Activated T-helper 9 cell treated with anti-CD3 and anti-CD28 coated beads, Interleukin-2, amount 50 U/mL, for 16 hours (primary cell): ENCODE measurements at places on chromosomes 13 and 19.

DNA sequence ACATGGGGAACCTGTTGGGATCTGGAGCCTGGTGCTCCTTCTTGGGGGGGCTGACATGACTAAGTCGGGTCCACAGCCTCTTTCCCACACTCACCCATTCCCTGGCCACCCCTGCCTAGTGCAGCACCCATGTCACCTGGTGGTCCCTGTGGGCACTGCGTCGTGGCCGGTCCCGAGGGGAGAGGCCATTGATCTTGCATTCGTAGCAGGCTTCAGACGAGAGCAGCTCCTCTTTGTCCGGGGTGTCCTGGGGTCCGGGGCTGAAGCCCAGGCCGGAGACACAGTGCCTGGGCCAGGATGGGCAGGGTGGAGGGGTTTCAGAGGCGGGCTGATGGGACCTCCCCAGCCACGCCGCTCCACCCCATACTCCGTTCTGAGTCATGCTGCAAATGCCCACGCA, 19.4 kb downstream of the CCL25 start:
- DNase-seq = no peak

DNA sequence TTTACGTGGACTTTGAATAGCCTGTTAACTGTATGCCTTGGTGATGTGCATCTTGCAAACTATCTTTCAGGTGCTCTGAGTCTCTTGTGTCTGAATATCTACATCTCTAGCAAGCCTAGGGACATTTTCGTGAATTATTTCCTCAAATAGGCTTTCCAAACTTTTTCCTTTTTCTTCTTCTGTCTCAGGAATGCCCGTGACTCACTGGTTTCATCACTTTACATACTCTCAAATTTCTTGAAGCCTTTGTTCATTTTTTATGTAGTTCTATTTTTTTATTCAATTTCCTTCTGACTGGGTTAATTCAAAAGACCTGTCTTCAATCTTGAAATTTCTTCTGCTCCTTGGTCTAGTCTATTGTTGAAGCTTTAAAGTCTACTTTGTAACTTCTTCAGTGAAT, 332.2 kb downstream of the OXGR1 start:
- DNase-seq = no peak

- no peak for DNase-seq
Observed at GRCh38 chr13:48344264-48344663, 40.7 kb downstream of the RB1 start.

DNA sequence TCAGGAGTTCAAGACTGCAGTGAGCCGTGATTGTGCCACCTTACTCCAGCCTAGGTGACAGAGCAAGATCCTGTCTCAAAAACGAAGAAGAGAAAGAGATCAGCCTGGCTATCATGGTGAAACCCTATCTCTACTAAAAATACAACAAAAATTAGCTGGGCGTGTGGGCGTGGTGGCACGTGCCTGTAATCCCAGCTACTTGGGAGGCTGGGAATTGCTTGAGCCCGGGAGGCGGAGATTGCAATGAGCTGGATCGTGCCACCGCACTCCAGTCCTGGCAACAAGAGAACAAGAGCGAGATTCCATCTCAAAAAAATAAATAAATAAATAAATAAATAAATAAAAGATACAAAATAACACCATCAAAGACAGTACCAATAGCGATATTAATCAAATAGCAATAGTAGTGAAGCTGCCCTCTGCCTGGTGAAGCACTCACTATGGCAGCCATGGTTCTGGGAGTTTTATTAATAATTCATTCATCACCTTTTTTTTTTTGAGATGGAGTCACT, 53.9 kb downstream of the NFIC start:
- DNase-seq = no peak

GRCh38 chr13:107650081-107650701, 565.1 kb downstream of the LIG4 start:
- DNase-seq = no peak

DNA sequence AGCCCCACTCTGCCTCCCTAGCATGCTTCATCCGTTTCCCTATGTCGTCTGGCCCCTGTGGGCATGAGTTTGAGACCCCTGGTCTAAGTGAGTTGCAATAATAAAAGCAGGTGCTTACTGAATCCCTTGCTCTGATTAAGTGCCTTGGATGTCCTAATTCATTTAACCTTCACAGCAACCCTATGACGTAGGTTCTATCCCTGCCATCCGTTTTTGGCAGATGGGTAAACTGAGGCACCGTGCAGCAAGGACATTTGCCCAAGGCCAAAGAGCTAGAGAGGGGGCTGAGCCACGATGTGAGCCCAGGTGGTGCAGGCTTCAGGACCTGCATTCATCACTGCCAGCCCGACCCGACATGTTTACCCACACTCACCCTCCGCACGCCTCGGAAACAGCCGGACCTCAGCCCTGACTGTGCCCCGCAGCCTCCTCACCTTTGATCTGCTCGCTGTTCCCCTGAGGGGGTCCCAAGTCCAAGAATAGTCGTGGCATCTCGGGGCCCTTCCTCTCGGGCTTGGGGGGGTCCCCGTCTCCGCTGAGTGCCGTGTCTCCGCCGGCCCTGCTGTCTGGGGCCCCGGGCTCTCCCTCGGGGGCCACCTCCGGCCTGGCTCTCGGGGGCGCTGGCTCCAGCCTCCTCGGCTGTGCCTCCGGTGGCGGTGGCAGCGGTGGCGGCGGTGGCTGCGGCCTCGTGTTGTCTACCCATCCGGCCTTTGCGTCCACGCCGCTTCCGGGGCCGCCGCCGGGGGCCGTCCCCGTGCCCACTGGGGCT, 14.5 kb downstream of the LMTK3 start:
- DNase-seq = no peak

DNA sequence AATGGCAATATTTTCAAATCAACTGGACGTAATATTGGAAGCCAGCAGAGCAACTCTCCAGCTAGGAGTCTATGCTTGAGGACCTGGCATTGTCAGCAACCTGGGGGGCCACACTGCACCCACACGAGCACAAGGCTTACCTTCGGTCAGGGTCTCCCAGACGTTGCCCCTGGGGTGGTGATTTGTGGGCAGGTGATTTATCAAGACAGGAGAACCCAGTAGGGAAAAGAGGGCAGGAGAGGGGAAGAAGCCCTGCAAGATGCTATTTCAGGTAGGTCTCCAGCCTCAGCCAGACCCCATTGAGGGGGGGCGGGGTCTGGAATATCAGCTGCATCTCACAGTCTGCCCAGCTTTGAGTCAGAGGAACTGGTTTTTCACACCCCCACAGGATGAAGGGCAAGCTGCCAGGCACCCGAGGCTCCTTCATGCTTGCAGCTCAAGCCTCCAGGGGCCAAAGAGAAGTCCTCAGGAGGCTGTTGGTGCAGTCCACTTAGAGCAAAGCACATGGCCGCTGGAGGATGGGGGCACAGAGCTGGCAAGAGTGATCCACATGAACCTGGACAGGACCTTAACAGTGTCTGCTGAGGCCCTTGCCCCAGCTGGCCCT, 80.9 kb upstream of the UQCRFS1 start:
- DNase-seq = no peak

DNA sequence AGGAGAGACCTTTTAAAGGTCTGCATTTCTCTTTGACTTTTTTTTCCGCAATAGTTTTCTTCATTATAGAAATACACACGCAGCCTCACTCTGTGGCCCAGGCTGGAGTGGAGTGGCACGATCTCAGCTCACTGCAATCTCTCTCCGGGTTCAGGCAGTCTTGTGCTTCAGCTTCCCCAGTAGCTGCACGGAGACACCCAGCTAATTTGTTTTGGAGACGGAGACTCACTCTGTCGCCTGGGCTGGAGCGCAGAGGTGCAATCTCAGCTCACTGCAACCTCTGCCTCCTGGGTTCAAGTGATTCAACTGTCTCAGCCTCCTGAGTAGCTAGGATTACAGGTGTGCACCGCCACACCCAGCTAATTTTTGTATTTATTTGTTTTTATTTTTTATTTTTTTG, 11.7 kb upstream of the MKNK2 start:
- no peak for DNase-seq

DNA sequence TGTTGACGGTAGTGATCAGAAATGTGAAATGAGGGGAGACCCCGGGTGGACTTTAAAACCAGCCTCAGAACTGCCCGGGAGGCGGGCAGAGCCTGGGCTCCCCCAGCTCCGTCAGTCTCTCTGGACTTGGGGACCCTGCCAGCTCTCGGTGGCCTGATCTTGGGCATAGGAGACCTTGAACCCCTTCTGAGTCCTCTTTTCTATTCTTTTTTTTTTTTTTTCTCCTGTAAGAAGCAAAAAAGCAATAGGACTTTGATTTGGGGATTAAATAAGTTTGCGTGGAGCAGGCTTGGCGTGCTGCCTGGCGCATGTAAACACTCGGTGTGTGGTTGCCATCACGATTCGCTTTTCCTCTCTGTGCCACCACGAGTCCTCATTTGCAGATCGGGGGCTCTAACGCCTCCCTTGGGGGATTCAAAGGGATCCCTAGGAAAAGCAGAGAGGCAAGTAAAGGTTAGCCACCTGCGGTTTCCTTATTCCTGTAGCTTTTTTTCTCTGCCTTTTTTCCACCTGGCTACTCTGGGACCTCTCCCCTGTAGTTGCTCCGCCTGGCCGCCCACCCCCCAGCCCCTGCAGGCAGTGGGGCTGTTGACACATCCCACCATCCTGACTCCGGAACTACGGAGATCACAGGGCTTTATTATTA, 1.3 kb downstream of the SAFB start:
- peak; percentile 6 for DNase-seq

GRCh38 chr19:32802840-32803239, 66.7 kb downstream of the SLC7A9 start:
- DNase-seq = no peak

DNA sequence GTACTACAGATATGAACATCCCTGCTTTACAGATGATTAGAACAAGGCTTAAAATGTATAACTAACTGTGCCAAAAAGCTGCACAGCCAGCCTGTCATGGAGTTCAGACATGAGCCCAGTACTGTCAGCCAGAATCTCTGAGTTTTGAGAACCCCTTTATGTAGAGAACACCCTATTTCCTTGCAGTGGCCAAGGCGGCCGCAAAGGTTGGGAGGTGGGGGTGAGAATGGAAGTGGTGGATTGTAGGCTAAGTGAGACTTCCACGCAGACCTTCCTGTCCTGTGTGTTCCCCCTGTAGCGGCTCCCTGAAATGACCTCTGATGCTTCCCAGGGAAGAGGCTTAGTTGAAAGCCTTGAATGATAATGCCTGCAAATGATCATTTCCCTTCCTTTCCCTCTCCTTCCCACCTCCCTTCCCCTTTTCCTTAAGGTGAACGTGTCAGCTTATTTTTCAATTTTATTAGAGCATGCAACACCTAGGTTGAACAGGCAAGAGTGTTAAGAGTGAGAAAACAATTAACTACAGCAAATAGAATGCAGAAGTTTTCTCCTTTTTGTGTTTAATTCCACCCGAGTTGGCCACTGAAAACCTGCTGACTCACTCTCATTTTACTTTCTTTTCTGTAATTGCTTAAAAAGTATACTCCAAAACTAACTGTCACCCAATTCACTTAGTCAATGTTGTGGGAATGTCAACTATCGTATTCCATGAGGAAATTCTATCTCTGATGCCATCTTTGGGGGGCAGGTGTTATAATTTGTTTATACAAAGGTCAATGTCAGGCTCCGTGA, 167.0 kb upstream of the EDNRB start:
- no peak for DNase-seq

DNA sequence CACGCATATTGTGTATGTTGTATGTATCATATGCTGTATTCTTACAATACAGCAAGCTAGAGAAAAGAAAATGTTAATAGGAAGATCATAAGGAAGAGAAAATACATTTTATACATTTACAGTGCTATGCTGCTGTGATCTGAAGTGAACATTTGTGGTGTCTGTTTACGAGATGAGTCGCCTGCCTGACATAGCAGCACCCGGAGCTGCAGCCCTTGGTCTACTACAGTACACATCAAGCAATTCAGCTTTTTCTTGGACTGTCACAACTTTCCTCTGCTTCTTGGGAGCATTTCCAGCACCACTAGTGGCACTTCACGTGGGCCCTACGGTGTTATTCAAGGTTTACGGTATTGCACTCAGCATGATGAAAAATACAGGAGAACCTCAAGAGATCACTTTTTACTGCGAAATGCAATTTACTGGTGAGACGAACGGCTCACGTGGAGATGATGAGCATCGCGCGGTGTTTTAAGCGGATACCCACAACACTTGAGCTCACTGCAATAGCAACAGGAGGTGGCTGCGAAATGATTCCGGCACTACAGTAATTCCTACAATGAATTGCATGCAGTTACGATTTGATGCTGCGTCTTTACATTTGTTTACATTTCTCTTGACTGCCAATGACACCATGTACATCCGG, 308.4 kb downstream of the FGF9 start:
- no peak for DNase-seq

DNA sequence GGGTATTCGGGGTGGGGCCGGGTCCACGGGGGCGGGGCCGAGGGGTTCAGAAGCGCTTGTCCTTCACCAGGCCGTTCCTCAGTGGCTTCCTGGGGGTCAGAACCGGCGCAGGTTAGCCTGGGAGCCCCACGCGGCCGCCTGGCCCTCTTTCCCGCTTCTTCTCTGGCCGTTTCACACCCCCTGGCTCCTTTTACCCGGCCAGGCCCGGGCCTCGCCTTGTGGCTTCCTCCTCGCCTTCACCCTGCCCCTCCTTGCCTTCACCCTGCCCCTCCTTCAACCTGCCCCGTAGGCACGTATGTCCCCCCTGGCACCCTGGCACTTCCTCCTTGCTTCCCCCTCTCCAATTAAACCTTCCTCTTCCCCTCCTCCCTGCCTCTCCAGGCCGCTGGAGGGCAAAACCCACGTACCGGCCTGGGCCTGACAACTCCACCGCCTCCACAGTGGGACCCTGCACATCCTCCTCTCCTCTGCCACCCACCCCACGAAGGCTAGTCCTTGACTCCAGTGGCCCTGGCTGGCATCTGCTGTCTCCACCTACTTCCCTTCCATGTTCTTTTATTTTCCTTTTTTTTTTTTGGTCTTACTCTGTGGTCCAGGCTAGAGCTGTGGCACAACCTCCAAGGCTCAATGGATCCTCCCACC, 25.3 kb downstream of the CERS1 start:
- DNase-seq = no peak

GRCh38 chr13:21138561-21138960, 37.8 kb downstream of the SKA3 start:
- DNase-seq = no peak

- no peak for DNase-seq
Observed at GRCh38 chr13:75685239-75685697, 49.1 kb downstream of the LMO7 start.

DNA sequence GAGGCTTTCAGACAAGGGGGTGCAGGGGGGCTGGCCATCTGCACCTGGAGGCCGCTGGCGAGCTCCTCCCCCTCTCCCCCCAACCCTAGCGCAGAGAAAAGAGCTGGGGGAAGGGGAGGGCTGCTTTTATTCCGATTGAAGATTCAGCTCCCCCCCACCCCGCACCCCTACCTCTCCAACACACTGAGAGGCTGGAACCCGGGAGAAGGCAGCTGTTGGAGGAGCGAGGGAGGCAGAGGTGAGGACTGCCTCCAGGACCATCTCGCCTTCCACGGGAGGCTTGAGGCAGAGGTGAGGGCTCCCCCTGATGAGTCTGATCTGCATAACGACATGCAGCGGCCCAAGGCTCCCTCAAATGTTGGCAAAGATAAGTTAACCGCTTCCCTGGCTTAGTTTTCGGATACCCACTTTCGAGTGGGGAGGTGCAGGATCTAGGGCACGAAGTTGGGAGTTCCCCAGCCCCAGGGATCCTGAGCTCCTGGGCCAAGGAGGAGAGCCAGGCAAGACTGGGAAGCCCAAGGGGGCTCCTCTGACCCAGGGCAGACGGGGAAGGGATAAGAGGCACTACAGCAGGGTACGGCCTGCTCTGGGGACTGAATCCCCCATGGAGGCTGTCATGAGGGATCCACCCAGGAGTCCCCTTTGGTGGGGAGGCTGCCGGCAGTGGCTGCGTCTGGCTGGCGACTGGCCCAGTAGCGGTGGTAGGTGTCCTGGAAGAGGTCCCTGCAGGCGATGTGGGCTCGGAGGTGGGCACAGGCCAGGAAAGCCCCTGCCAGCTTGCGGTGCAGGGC, 1.2 kb upstream of the NUMBL start:
- no peak for DNase-seq
